ENCODE measurements at places on chromosomes 7 and 10. TPM values are rescaled to one million over a fixed set of nuclear protein-coding genes. Genes with fewer than 3 reads are reported as not detected.

DNA sequence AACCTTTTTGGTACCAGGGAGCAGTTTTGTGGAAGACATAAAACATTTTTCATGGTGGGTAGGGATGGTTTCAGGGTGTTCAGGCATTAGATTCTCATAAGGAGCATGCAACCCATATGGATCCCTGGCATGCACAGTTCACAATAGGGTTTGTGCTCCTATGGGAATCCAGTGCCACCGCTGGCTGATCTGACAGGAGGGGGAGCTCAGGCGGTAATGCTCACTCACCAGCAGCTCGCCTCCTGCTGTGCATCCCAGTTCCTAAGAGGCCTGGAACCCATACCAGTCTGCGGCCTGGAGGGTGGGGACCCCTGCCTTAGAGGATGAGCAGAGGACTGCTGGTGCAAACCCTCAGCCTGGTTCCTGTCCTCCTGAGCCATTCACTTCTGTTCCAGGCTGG is 561.7 kb downstream of the SDK1 start:
- DNase-seq, result no peak

DNA sequence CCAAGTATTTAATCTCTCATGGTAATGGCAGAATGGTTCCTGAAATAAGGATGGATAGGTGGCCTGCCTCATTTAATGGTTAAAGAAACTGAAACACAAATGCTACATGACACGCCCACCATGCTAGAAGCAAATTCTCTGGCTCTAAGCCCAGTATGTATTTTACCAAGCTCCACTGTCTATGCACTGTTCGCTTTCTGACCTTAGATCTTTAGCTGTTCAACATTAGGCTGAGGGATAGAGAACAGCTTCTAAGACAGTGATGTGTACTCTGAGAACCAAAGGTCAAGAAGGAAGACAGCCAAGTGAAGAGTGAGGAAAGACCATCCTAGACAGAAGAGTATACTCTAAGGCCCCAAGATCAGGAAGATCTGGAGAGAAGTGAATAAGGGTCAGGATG is 26.6 kb downstream of the FAM3C start:
- DNase-seq, result no peak

DNA sequence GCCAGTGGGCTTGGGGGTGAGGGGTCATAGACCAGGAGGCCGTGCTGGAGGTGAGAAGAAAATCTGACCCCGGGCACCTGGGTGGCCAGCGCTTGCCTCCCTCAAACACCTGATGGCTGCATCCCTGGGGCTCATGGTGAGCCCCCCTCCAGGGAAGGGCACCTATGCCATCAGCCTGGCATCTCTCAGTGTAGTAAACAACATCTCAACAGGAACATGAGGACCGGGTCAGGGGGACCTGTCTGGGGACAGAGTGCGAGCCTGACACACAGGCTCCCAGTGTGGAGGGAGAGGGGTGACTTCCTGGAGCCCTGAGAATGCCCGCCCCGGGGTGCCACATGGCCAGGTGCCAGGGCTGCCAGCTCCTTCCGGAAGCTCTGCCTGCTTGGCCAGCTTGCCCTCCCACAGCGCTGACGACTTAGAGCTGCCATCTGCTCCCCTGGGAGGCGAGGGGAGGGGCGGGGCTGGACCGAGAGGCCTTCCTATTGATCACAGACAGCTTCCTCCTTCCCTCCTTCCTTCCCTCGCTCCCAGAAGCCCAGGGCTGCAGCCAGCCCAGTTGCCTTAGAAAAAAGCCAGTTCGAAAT is 12.3 kb downstream of the STX1A start:
- DNase-seq, result peak; percentile 81

DNA sequence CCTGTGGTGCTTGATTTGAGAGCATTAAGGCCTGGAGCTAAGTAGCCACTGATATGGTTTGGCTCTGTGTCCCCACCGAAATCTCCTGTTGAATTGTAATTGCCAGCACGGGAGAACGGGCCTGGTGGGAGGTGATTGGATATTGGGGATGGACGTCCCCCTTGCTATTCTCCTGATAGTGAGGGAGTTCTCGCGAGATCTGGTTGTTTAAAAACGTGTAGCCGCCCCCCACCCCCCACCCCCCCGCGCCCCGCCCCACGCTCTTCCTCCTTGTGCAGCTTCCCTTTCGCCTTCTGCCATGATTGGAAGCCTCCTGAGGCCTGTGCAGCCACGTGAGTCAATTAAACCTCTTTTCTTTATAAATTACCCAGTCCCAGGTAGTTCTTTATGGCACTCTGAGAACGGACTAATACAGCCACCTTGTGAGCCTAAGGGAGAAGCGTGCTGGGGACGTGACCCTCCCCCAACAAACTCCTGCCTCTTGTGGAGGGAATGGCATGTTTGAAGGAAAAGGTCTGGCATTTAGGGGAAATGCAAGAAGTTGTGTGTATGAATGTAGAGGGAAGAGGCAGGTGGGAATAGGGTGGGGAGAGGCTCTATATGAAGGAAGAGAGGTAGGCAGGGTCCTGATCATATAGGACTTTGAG is 118.0 kb upstream of the KMT2C start:
- DNase-seq, result no peak

DNA sequence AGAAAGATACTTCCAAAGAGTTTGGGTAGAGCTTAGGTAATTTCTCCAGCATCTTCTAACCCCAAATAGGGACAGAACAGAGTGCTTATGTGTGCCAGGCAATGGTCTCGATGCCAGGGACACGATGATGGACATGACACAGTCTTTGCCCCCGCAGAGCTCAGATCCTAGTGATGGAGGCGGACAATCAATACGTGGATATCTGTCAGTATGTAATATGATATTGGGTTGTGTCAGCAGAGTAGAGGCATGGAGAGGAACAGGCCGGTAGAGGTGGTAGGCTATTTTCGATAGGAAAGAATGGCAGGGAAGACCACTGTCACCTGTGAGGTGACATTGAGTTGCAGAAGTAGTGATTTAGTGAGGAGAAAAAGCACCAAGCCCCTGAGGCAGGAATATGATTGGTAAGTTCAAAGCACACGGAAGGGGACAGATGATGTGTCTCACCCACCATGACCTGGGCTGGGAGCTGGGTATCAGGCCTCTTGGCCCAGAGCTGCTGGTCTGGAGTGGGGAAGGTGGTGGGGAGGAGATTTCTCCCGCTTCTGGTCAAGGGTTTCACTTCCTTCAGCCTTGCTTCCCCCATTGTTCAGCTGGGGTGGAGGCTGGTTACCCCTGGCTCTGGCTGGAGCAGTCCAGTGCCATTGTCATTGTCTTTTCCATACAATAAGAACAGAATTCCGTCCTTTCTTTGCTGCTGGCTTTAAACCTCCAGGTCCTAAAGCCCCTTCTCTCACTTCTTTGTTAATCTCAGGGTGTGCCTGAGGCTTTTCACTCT is 36.0 kb upstream of the SRGN start:
- no peak for DNase-seq

- no peak for DNase-seq
Observed at GRCh38 chr7:106187613-106188350, 75.7 kb upstream of the SYPL1 start.

The CSGALNACT2 gene
- total RNA-seq, result 6.6 TPM

DNA sequence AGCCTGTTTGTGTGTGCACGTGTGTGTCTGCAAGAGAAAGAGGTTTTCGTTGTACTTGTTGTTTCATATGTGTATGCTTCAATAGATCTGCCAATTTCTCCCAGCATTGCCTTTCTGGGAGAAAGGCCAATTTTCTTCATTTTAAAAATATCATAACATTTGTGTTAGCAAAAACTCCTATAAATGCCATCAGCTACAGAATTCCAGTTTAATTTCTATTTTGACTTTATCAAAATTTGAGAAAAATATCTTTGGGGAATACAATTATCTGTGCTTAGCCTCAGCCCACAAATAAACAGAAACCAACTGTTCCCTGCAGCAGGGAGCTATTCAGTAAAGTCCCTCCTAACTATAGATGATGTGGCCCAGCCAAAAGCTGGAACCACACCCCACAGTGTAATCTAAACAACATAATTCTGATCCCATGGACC is 68.3 kb upstream of the MGMT start:
- no peak for DNase-seq

- DNase-seq, result no peak
Observed at GRCh38 chr10:79097021-79097872, 28.5 kb downstream of the ZMIZ1 start.

- DNase-seq, result no peak
Observed at GRCh38 chr10:30160271-30160982, 101.0 kb upstream of the JCAD start.

- DNase-seq, result no peak
Observed at GRCh38 chr7:29565634-29565981, 2.0 kb downstream of the PRR15 start.

DNA sequence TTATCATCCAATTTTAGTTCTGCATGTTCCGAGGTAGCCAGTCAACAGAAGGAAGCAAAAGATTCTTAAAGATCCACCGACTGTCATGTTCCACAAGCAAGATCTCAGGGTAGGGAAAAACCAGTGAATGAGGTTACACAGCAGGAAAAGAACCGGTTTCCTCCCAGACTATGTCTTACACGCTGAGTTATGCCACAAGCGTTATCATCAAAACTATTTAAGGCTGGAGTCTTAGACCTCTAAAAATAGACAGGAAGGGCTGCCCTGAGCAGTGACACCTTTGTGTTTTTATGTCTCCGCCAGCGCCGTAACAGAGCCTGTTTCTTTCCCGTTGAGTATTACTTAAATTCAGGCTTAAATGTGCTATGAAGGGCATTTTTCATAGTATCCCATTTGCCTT is 48.3 kb downstream of the PROSER2 start:
- DNase-seq, result no peak

DNA sequence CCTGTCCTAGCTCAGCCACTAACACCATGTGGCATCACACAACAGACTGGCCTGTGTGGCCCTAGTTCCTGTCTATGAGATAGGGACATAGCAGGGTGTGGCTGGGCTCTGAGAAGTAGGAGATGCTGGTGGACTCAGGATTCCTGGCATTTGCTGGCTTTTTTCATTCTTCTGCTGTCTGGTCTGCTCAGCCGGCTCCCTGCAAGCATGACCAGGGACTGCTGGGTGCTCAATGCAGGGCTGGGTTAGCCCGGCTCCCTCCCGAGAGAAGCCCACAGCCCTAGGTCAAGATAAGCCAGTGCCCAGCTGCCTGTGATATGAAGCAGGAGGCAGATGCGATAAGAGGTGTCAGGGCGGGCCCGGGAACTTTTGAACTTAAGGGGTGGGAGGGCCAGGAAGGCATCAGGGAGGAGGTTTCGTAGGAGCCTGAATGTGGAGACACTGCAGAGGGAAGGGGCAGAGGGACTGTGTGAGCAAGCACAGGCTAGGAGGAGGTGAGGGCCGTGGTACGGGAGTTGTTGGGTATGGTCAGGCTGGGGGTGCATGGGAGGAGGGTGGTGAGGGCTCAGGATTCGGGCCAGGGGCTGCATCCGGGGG is 3.5 kb downstream of the AQP1 start:
- DNase-seq, result no peak

The VWC2 gene
- 7.7 TPM for total RNA-seq

- no peak for DNase-seq
Observed at GRCh38 chr7:4519819-4520520, 162.1 kb upstream of the FOXK1 start.

DNA sequence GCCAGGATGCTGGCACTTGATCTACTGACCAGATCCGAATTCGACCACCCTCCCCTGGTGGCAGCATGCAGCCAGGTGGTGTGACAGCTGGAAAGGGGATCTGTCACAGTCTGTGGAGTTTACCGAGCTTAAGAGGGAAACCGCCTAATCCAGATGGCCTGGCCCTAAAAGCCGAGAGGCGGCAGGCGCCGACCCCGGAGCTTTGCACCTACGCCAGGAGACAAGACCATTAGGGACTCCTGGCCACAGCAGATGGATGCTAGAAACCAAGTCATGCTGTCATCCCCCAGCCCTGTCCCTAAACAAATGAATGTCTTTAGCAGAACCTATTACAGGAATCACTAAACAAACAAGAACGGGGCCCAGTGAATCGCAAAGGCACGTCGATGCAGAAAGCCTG is 27.7 kb downstream of the RCC1L start:
- DNase-seq, result no peak

- no peak for DNase-seq
Observed at GRCh38 chr7:4270268-4270667, 411.8 kb upstream of the FOXK1 start.

- DNase-seq, result no peak
Observed at GRCh38 chr10:17394854-17395253, 59.5 kb downstream of the ST8SIA6 start.

Data from Right ventricle myocardium superior (tissue), 1 donor.